ENCODE measurements at places on chromosomes 4 and X.

DNA sequence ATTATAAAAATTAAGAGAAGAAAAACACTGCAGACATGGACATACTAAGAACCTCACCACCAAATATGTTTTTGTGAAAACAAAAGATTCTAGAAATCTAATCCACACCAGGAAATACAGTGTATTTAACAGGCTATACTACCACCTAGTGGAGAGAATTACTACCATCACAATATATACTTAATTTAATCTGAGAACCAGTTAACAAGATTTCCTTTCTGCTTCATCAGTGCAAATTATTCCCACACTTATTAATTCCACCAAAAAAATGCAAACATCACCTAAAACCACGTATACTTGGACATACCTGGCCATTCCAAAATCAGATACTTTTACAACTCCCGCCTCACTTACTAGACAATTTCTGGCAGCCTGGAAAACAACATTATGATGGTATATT, 7.0 kb upstream of the TXK start:
- peak; percentile 55 for DNase-seq

DNA sequence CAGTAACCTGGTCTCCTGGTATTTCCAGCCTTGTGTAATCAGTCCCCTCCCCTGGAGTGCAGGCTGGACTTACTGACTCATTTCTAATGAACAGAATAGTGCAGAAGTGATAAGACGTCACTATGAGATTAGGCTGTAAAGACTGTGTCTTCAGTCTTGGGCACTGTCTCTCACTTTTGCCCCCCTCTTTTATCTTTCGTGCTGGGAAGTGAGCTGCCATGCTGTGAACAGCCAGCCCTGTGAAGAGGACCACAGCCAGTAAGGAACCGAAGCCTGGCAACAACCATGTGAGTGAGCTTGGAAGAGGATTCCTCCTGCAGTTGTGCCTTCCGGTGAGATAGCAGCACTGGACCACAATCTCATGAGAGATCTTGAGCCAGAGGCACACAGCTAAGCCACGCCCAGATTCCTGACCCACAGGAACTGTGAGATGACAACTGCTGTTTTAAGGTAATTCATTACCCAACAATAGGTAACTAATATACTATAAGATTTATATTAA, 67.5 kb upstream of the GPR34 start:
- DNase-seq = no peak

GRCh38 chrX:103791826-103792485, 15.3 kb downstream of the PLP1 start:
- DNase-seq = peak; percentile 32

- DNase-seq = no peak
Observed at GRCh38 chrX:12867685-12868084, 813 bp downstream of the TLR7 start.

DNA sequence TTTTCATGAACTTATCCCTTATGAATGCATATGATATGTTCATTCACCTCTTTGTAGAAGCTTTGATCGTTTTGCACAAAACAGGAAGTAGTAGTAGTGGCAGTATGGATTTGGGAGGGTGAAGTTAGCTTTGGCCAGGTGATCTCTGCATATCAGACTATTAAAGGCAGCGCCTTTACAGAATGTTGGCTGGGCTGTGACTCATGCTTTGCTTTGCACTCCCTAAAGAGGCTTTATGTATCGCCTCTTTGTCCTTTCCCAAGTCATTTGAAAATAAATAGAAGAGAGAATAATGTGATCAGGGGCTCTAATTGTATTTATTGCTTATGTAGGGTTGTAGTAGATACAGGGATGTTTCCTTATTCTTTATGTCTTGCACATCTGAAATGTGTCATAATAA, 50.4 kb downstream of the SHROOM3 start:
- DNase-seq = no peak

DNA sequence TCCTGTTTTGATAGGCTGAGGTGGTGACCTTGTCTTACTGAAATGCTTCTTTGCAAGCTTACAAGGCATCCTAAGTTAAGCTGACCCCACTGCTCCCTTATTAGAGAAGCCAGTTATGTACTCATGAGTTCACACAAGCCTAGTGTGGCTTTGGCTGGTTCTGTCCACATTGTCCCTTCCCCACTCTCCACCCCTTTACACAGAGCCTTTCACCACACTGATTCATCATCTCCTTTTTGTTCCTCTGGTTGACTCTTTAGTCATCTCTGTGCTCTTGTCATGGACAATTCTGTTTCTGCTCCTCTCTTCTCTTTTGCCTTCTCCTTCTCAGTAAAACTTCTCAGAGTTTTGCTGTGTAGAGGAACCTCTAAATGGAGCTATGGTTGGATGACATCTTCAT, 4.9 kb downstream of the CHRNA9 start:
- peak; percentile 16 for DNase-seq

DNA sequence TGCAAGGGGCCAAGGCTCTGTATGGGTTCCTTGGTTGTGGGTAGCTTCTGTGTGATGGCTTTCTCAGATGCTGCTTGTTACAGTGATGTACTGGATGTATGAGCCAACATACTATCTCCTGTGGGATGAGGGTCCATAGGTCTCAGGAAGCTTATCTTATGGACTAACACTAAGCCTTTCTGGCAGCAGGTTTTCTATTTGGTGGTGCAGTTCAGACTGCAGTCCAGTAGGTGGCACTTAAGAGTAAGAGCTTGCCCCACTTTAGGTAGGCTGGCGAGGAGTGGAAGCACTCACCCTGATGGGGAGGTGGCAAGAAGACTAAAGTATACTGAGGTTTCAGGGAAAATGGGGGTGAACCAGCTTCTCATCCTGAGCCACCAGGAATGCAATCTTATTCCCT, 306.7 kb upstream of the MAOA start:
- DNase-seq = peak; percentile 9

- no peak for DNase-seq
Observed at GRCh38 chrX:95291561-95291960, 1393.1 kb upstream of the DIAPH2 start.

DNA sequence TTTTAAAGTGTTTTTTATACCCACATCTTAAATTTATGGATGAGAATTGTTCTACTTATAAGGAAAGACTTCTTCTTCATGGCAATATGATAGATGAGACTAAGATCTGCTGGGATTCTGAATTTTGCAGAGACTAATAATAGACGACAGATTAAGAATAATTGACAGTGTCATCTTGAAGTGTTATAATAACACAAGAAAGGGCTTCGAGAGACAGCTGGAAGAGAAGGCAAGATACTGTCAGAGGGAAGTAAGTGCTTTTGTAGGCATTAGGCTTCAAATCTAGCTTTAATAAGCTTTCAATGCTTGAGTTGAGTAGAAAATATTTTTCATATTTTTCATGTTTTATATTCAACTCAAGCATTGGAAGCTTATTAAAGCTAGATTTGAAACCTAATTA, 797.6 kb upstream of the PABPC4L start:
- no peak for DNase-seq

GRCh38 chr4:38664706-38665401, 855 bp downstream of the KLF3 start:
- DNase-seq = peak; percentile 54

DNA sequence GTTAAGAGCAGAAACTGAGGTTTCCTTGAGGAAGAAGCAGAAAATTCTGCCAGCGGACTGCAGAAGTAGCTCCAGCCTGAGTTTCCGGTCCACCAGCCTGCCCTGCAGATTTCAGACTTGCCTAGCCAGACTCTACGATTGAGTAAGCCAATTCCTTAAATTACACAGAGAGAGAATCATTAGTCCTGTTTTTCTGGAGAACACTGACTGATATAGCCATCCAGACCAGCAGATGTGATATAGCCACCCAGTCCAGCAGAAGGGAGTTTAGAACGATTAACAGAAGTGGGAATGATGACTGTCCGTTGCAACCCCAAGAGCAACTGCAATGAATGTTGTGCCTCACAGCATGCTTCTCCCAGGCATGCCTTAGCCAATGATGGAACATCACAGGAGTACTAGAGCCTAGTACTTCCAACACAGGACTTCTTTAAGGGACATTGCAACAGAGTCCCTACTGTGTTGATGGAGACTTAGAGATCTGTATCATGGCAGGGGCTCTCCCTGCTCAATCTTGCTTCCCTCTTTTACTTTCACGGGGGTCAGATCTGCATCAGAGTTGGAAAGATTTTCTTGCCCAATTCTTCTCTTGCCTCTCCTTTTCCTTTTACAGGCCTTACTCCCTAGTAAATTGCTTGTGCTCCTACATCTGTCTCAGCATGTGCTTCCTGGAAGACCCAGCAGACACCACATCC, 264.6 kb upstream of the CLNK start:
- DNase-seq = no peak

GRCh38 chr4:153074486-153074885, 129.8 kb upstream of the TRIM2 start:
- no peak for DNase-seq

- peak; percentile 59 for DNase-seq
Observed at GRCh38 chr4:53786632-53787031, 195.3 kb upstream of the LNX1 start.

DNA sequence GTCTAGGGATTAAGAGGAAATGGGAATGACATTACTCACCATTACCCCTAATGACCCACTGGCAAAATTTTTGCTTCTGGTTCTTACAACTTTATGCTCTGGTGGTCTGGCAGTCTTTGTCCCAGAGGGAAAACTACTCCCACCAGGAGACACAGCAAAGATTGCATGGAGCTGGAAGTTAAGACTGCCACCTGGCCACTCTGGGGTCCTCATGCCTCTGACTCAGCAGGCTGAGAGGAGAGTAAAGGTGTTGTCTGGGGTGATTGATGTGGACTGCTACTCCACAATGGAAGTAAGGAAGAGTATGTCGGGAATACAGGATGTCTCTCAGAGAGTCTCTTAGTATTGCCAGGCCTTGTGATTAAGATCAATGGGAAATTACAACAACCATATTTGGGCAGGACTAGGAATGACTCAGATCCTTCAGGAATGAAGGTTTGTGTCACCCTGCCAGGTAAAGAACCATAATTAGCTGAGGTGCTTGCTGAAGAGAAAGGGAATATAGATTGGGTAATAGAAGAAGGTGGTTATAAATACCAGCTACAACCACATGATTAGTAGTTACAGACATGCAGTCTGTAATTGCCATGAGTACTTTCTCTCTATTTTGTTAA, 215.5 kb downstream of the GPAT3 start:
- no peak for DNase-seq

DNA sequence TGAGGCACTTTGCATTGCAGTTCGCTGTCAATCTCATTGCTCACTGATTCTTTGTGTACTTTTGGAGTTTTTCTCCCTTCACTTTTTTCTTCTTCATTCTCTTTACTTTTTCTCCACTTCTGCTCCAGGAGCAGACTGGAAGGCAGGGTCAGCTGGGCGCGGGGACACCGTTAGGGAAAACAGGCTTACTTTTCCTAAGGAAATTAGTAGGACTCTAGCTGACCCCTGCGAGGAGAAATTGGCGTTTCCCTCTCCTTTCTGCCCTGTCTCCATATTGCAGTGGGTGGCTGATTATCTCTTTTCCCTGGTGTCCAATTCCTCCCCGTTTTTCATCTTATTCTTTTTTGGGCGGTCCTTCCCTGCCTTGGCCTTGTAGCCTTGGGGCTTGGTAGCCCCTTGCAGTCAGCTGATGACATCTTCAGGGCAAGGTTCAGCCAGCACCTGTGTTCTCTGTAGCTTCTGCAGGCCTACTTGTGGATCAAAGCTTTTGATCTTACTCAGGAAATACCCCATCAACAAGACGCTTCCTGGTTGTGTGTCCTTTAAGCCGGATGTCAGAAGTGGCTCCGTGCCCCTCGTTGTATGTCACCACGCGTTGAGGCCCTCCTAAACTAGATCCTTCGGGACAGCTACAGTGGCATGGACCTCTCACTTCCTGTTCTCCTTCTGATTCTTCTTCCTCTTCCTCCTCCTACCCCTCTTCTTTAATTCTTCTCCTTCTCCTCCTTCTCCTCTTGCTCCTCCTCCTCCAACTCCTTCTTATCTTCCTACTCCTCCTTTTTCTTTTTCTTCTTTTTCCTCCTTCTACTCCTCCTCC, 36.1 kb downstream of the NBDY start:
- no peak for DNase-seq

- peak; percentile 67 for DNase-seq
Observed at GRCh38 chr4:155442267-155443105, 65.7 kb upstream of the MAP9 start.

GRCh38 chr4:5526080-5526846, 182.1 kb downstream of the EVC2 start:
- DNase-seq = no peak

DNA sequence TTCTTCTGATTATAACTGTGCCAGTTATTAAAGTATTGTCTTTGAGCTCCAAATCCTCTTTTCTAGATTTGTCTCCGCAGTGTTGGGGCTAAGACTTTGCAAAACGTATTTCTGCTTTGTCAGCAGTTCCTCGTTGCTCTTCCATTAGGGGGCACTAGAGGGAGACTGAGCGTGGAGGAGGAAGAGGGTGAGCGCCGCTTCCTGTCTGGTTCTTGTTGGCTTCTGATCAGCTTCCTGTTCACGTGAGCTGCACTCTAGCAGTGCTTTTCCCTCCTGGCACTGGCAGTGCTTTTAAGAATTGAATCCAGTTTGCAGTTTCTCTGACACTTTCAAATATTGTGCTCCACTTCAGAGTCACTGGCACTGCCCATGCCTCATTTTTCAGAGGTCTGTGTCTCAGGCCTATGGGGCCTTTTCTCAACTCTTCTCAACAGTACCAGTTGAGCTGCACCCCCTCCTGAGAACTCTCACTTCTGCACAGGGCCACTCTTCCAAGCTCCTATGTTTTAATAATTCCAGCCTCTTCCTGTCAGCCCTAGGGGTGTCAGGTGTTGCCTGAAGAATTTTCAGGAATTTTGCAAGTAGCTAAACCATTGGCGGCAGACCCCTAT, 54.4 kb upstream of the LCORL start:
- DNase-seq = no peak

DNA sequence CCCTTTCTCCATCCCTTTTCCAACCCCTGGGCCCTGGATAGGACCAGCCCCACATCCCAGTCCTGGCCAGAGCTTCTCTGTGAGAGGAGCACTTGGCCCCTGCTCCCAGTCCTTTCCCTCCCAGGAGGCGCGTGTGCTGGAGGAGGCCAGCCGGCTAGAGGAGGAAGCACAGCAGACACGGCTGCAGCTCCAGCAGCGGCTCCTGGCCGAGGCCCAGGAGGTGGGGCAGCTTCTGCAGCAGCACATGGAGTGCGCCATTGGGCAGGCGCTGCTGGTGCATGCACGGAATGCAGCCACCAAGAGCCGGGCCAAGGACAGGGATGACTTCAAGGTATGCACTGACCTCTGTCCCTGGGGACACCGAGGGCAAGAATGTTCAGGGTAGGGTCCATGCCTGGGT, 87.5 kb downstream of the EVC start:
- peak; percentile 24 for DNase-seq
